ENCODE measurements at places on chromosomes 12 and 14. TPM values are rescaled to one million over a fixed set of nuclear protein-coding genes. Genes with fewer than 3 reads are reported as not detected.

SIX6 gene
- not detected for total RNA-seq

FUT8 gene
- total RNA-seq, result 134 TPM

RPGRIP1 gene
- total RNA-seq, result 0.75 TPM

MED6 gene
- 46.5 TPM for total RNA-seq

SELPLG gene
- 0.96 TPM for total RNA-seq

ZDHHC22 gene
- total RNA-seq, result not detected

GZMB gene
- not detected for total RNA-seq

GRCh38 chr12:38541849-38542248, 225.3 kb downstream of the ALG10B start:
- DNase-seq, result no peak

DNA sequence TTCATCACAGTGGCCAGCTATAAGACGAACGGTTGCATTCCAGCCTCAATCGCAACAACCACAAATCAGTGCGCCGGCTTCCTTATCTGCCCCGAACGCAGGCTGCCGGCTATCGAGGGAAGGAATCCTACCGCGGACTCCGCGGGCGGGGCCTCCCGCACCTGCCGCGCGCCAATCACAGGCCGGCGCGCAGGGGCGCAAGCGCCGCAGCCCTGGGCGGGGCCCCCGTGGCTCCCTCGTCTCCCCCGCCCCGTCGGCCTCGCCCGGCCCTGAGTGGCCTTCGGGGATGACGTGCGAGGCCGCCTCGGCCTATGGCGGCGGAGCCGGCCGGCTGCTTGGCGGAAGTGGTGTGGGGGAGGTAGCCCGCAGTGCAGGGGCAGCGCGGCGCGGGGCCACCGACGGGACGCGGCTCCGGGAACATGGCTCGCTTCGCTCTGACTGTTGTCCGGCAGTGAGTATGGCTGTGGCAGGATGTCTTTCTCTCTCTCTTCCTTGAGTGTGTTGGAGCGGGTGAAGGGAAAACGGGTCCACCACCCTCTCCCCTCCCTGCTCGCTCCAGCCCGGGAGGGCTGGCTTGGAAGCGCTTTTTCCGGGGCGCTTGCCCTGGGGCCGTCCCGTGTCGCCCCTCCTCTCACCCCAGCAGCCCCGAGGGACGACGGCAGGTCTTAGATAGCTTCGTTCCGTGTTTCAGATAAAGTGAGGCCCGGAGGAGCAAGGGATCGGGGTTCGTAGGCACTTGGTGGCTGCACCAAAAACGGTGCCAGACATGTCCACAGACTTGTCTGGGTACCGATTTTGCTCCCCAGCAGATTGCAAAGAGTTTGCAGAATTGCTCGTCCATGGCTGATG, at the start of gene TIGAR:
Gene TIGAR (plus strand): TSS at position 361 of the 849 bp plus-strand sequence. CDS start 59 bp downstream, at position 420.
- peak; percentile 99 for DNase-seq

DNA sequence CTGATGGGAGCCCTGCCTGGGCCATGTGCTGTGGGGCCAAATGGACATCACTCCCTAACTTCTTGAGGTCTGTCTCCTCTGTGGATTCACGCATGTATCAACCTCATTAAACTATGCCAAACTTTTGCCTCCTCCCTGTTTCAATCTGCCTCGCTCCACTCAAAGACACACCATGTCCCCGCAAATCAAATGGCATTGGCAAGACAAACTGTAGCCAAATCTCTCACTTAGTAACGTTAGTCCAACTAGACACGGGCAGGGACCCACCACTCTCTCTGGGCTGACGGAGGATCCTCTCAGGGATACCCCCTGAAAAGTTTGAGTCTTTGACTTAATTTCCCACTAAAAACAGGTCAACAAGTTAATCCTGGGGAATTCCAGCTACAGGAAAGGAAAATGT, 8.0 kb downstream of the ZBTB39 start:
- DNase-seq, result no peak

DNA sequence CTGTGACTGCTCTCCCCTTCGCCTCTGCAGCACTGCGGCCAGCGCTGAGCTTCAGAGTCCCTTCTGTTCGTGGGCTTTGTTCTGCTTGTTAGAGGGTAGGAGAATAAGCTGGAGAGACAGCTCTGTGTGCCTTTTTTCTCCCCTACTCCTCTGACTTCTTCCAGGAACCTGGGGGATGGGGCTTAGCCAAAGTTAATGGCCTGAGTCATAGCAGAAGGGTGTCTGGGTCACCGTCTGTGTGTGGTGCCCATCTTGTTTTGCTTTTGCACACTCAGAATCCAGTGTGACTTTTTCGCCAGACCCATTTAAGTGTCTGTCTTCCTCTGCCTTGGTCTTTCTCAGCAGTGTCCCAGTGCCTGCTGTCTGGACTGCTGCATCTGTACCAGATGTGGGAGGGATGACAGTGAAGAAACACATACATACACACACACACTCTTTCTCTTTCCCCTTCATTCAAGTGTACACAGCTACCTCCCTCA, 3.0 kb downstream of the KIF5A start:
- no peak for DNase-seq
